ENCODE measurements at places on chromosomes 7 and 10.

DNA sequence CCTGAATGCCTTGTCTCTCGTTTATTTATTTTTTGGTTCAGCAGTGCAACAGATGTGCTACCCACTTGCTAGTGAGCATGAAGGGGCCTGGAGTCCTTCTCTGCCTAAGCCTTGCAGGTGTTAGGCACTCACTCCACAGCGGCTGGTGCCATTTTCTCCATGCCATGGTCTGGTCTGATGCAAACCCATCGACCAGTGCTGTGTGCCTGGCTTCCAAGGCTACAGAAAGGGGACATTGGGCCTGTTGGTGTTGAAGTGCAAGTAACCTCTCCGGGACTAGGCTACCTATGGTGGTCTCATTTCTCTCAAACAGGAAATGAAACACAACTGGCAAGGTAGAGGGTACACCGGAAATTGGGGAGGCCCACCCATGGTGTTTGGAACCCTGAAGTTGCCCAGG is 198.1 kb downstream of the ADARB2 start:
- no peak for DNase-seq

DNA sequence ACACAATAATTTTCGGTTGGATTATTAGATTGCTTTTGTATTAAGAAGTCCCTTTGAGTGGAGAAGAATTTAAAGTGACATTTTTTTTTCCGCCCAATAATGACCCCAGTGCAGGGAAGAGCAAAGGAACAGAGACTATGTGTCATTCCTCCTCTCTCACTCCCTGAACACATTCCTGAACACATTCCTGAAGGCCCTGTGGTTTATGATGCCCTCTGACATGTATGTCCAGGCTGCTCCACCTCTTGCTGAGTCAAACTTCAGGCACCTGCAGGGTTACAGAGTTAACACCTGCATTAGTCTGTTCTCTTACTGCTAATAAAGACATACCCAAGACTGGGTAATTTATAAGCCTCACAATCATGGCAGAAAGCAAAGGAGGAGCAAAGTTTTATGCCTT is 704.0 kb upstream of the LRRN3 start:
- DNase-seq = no peak

- no peak for DNase-seq
These were observed 348.5 kb downstream of the CXCL12 start for GRCh38 chr10:44036425-44036824.

GRCh38 chr7:117137868-117138267 is 184.6 kb downstream of the ST7 start:
- no peak for DNase-seq

- no peak for DNase-seq
These were observed 55.0 kb downstream of the ST7 start for GRCh38 chr7:117008118-117008885.

- no peak for DNase-seq
These were observed 27.8 kb downstream of the RHEB start for GRCh38 chr7:151491859-151492258.

- DNase-seq = no peak
These were observed 1.7 kb downstream of the ADAP1 start for GRCh38 chr7:952548-953441.

DNA sequence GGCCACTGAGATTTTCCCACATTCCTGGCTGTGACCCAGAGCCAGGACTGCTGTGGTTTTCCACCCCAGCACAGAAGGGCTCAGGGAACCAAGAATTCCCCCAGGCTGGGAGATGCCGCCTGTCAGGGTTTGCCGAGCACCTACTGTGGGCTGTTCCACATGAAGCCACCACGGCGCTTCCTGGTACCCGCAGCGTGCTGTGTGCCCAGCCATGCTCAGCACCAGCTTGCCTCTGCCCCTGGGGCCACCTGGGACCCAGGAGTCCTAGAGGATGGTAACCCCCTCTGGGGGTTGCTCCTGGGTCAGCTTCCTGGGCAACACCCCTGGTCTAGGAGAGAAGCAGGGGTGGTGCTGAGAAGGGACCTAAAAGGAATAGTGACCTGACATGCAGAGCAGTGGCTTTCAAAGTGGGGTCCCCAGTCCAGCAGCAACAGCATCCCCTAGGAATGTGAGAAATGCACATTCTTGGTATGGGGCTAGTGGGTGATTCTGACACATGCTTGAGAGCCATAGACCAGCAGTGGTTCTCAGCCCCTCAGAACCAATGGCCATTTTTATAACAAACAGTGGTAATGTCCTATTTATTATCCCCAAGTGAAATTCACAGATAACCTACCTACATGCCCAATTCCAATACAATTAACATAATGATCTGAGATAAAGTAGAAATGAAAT is 53.4 kb downstream of the TSPAN15 start:
- no peak for DNase-seq

GRCh38 chr7:152006336-152006735 is 19.1 kb upstream of the GALNT11 start:
- DNase-seq = no peak

GRCh38 chr10:120039046-120039445 is 146.5 kb downstream of the SEC23IP start:
- no peak for DNase-seq

DNA sequence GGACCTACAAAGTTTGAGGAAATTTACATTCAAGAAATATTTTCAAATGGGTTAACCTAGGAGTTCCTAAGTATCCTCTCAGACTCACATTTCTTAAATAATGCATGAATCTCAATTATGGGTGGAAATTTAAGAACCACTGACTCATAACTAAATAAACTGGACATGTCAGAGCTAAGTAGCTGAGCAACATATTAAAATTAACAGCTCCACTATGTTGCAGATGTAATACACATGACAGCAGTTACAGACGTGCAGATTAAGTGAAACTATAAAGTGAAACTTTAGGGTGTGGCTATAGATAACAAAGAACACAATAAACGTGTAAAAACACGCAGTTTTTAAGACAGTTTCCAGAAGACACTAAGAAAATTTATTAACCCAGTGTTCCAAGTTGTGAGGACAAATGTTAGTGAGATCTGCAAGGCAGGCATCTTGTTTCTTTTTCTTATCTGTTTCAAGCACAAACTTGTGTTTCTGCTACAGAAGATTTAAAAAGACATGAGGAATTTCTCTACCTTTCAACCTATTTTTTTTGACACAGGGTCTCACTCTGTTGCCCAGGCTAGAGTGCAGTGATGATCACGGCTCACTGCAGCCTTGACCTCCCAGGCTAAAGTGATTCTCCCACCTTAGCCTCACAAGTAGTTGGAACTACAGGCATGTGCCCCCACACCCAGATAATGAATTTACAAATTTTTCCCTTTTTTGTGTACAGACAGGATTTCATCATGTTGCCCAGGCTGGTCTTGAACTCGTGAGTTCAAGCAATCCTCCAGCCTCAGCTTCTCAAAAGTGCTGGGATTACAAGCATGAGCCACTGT is 25.3 kb downstream of the DNMBP start:
- DNase-seq = no peak

DNA sequence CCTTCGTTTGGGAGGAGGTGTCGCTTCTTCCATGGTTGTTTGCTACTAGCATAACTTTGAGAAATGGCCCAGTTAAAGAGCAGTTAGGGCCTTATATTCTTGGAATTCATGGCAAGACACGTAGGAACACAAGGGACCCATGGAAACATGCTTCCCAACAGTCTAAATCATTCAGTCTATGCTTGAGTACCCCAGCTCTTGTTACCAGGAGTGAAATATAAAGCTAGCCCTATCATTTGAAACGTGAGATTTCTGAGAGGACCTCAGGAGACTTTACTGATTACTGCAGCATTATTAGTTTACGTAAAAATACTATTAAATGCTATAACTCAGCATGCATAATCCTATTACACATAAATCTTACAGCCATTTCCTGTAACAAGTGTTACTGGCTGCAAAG is 328.6 kb upstream of the CDC14C start:
- DNase-seq = no peak

- no peak for DNase-seq
These were observed 54.6 kb downstream of the FHIP2A start for GRCh38 chr10:114876169-114876568.

DNA sequence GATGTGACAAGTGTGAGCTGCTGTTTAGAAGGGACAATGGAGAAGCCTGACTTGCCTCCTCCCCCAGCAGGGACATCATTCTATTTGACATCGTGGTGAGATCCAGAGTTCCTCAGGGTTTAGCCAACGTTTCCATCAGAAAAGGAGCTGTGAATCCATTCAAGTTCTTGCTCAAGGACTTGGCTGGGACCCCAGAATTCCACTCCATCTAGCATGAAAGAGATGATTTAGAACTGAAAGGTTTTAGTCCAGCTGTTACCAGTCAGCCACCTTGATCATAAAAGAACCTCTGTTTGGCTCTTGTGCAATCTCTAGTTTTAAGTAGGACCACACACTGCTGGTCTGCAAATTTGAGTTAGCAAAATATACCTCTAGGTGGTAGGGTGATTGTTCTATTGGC is 337.6 kb downstream of the FRMD4A start:
- DNase-seq = no peak

DNA sequence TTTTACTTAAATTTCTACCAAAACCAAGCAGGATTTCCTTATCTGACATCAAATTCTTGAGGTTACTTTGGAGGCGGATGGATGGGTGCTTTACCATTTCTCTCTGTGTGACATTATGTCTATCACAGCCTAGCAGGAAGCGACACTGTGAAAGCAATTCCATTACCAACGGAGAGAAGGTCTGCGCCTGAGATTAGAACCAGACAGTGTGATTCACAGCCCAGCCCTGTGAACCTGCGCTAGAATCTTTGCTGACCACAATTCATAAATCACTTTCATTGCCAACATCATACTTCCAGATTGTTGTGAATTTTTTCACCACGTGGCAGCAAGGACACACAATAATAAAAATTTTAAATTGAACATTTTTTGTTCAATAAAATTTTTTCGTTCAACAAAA is 126.5 kb downstream of the CUBN start:
- no peak for DNase-seq

DNA sequence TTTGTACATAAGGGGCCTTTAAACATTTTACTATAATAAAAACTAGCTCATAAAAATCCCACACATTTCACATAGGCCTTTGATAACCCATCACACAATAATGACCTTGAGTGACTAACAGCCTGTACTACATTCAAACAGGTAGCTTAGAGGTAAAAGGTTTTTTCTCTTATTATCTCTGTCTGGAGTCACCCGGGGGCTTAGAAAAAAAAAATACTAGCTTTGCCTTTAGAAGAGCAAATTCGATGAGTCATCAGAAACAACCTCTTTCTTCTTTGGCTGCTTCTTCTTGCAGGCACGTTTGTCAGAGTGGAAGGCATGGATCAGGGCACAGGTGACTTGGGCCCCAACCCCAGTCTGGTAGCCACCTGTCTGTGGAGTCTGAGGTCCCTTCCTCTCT is 43.4 kb upstream of the ADO start:
- DNase-seq = no peak

GRCh38 chr7:16615228-16615627 is 30.3 kb downstream of the ANKMY2 start:
- DNase-seq = no peak

- no peak for DNase-seq
These were observed 41.9 kb downstream of the CDK1 start for GRCh38 chr10:60820093-60820754.

DNA sequence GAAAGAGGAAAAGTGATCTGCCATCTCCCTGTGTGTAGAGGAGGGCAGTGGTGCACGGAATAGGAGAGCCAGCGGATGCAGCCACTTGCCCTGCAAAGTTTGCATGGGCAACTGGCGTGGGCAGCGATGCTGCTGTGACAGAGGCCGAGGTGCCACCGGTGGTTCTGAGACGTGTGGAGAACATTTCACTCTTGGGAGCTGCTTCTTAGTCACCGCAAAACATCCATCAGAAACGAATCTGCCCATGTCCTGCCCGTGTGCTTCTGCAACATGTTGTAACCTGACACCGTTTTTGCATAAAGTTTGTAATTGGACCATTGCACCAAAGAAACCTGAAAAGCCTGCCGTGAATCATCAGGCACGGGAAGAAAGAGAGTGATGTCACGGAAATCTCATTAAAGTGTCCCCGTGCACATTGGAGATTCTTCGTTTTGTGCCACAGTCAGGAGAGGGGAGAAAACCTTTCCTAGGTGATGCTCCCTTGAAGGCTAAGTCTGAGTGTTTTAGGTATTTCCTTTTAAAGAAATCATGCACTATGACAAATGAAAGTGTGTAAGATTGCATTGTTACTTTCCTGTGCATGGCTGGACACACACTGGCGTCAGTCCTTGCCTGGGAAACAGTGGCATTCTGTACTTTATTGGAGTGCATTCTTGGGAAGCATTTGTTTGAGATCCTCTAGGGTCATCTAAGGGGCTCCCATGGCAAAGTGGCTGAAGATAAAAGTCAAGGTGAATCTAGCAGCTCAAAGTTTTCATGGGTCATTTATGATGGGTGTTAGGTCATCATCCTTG is 302.6 kb downstream of the KLF6 start:
- DNase-seq = no peak

DNA sequence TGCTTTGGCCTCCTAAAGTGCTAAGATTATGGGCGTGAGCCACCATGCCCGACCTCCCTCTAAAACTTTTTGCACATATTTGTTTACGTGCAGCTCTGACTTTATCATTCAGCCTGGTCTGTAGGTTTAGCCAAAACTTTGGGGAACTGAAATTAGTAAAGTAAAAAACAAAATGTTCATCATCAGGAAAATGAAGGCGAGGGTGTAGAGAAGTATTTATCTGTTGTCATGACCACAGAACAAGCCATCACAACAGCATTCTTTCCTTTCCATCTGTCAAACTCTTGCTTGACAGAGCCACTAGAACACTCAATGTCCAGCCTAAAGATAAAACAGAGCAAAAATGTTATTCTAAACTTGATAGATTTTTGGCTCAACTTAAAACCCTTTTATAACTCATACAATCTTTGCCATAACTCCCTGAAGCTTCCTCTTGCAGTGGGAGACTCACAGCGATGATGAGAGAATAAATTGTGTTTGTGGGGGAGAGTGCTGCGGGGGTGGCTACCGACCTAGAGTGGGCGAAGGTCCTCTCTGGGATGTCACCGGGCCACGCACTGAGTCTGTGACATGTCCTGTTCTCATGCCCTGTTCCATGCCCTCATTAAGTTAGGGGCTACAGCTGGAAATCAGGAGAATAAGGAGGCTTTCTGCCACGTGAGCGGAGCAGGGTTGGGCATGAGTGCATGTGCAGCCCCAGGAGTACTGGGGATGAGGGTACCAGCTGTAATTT is 58.6 kb upstream of the MKRN1 start:
- no peak for DNase-seq

DNA sequence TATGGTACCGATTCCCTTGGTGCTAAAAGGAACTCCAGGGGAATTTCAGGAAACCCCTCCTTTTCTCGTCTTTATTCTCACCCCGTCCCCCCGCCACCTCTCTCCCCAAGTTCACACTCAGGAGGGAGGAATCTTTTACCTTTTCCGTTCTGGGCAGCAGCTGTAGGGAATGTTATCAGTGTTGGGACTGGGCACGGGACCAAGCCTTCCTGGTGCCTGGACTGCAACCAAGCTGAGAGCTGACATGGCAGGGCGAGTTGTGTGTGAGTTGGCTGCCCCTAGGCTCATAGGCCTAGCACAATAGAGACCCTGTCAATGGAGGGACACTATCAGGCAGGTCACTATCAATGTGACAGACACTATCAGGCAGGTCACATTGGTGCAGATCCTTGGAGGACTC is 121.4 kb downstream of the TCF7L2 start:
- DNase-seq = no peak

Measured in activated CD4-positive, alpha-beta T cell treated with anti-CD3 and anti-CD28 coated beads for 24 hours (primary cell).